CD14-positive monocyte (primary cell): ENCODE measurements at places on chromosomes 7 and 10. TPM values are rescaled to one million over a fixed set of nuclear protein-coding genes. Genes with fewer than 3 reads are reported as not detected.

DNA sequence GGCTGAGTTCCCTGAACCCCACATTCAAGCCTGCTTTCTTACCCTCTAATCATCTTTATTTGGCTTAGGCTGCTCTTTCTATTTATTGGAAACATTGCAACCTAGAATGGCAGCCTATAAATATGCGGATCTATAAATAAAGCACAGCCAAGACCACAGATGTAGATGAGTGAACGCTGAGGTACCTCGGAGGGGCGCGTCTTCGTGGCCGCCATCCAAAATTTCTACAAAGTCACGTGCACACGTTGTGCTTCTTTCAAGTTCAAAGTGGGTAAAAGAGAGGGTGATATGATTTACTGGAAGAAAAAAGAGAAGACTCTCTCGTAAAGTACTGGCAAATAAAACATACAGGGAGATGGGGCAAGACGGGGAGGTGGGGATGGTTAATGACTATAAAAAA, 132.6 kb upstream of the RSU1 start:
- H3K27me3 ChIP-seq: no peaks in the 10 kb centered on the region
- no peaks in the 10 kb centered on the region for H3K36me3 ChIP-seq

DNA sequence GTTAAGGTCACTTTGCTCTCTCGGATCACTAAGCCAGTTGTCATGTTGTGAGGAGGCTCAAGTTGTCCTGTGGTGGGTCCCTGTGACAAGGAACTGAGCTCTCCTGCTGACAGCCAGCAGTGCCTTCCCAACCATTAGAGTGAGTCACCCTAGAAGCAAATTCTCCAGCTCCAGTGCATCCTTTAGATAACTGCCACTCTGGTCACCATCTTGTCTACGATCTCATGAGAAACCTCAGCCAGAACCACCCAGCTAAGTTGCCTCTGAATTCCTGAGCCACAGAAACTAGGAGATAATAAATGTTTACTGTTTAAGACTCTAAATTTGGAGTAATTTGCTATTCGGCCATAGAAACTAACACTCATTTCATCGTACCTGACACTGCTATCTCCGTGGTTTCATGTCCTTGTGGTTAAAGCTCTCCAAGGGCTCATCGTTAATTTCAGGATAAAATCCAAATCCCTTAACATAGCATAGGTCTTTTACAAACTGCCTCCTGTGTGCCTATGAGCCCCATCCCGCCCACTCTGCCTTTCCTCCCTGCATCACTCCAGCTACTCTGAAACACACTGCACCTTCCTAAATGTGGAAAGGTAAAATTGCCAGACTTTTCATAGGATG, 56.5 kb upstream of the WIPF3 start:
- H3K27ac ChIP-seq: no peak overlapping the region
- H3K27me3 ChIP-seq: no peaks in the 10 kb centered on the region
- H3K4me3 ChIP-seq: no peak overlapping the region
- no peaks in the 10 kb centered on the region for H3K4me1 ChIP-seq

CUTC gene
- 8.4 and 17.3 TPM in 2 replicates for polyA plus RNA-seq

DNA sequence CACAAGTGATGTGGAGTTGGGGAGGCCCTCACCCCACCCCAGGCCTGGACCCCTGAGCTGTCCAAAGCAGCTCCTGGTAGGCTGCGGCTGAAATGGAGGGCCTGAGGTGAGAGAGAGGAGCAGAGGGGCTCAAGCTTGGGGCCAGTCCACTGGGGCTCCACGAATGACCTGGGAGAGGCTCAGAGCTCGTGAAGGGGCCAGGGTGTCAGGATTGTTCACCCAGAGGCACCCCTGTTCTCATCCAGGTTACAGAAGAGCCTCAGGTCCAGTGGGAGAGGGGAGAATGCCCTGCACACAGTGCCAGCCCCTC, 102.2 kb upstream of the RET start:
- peaks cover 47% of the 10 kb centered on the region for H3K4me1 ChIP-seq
- H3K36me3 ChIP-seq: no peaks in the 10 kb centered on the region
- DNase-seq: no peak
- H3K27me3 ChIP-seq: no peaks in the 10 kb centered on the region

- H3K27ac ChIP-seq: no peak overlapping the region
- H3K27me3 ChIP-seq: no peaks in the 10 kb centered on the region
- H3K4me3 ChIP-seq: no peak overlapping the region
- H3K4me1 ChIP-seq: no peaks in the 10 kb centered on the region
- no peaks in the 10 kb centered on the region for H3K36me3 ChIP-seq
Measured at GRCh38 chr10:131691481-131692090, 209.2 kb upstream of the PPP2R2D start.

ITGA8 gene
- not detected for polyA plus RNA-seq

A1CF gene
- not detected for polyA plus RNA-seq

- H3K27me3 ChIP-seq: no peaks in the 10 kb centered on the region
- DNase-seq: no peak
- H3K36me3 ChIP-seq: peaks cover 7% of the 10 kb centered on the region
- peaks cover 6% of the 10 kb centered on the region for H3K4me1 ChIP-seq
Measured at GRCh38 chr7:24869572-24869971, 110.4 kb downstream of the OSBPL3 start.

DNA sequence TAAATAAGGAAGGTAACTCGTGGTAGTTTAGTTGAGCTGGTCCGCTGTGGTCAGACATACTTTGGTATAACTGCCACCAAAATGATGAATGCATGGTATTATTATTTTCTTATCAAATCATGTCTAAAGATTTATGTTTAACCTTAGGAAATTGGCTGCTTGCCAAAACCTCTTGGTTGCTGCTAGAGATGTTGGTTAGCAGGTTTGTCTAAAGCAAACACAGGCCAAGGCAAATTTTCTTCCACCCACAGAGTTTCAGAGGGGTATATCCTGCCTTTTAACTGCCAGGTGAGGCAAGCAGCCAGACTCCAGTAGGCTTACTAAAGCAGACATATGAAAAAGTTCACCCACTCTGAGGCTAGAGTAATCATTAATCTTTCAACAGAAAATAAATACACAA, 101.4 kb downstream of the SEMA3E start:
- no peak overlapping the region for H3K4me3 ChIP-seq
- H3K4me1 ChIP-seq: no peaks in the 10 kb centered on the region
- H3K36me3 ChIP-seq: no peaks in the 10 kb centered on the region
- DNase-seq: no peak
- H3K27ac ChIP-seq: no peak overlapping the region

GRCh38 chr10:110775020-110775375, 96.7 kb upstream of the PDCD4 start:
- DNase-seq: no peak
- no peaks in the 10 kb centered on the region for H3K36me3 ChIP-seq
- no peak overlapping the region for H3K4me3 ChIP-seq
- H3K27me3 ChIP-seq: no peaks in the 10 kb centered on the region

GBX1 gene
- polyA plus RNA-seq: not detected

REPIN1 gene
- 32.7 TPM for polyA plus RNA-seq

GRCh38 chr7:141071260-141071854, 2.5 kb upstream of the TMEM178B start:
- DNase-seq: no peak
- H3K27me3 ChIP-seq: peaks cover 70% of the 10 kb centered on the region
- no peak overlapping the region for H3K4me3 ChIP-seq
- no peaks in the 10 kb centered on the region for H3K36me3 ChIP-seq
- H3K4me1 ChIP-seq: no peaks in the 10 kb centered on the region

DNA sequence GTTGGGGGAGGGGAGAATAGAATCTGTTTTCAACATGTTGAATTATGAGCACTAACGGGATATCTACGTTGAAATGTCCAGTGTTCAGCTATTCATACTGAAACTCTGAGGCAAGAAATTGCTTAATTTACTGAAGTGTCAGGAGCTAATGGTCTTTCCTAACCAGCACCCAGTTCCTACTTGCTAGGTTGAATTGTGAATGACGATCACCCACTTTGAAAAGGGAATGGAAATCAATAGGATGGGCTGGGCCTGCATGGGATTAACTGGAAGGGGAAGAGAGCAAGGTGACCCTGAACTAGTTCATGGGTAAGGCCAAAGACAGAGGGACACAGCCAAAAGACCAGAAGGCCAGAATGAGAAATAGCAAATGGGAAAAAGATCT, 51.3 kb downstream of the HIPK2 start:
- no peaks in the 10 kb centered on the region for H3K27me3 ChIP-seq
- peak; percentile 89 for DNase-seq
- peak overlapping the region; percentile 93 for H3K27ac ChIP-seq
- H3K4me1 ChIP-seq: peaks cover 96% of the 10 kb centered on the region
- H3K36me3 ChIP-seq: no peaks in the 10 kb centered on the region

GRCh38 chr7:129923709-129924108, 29.1 kb downstream of the UBE2H start:
- H3K36me3 ChIP-seq: peaks cover 25% of the 10 kb centered on the region
- H3K4me1 ChIP-seq: no peaks in the 10 kb centered on the region
- no peak for DNase-seq
- no peak overlapping the region for H3K27ac ChIP-seq
- H3K27me3 ChIP-seq: no peaks in the 10 kb centered on the region

GRCh38 chr10:31728698-31729224, 199.9 kb downstream of the ARHGAP12 start:
- H3K27me3 ChIP-seq: no peaks in the 10 kb centered on the region
- no peak overlapping the region for H3K27ac ChIP-seq
- no peak overlapping the region for H3K4me3 ChIP-seq
- no peaks in the 10 kb centered on the region for H3K36me3 ChIP-seq
- H3K4me1 ChIP-seq: no peaks in the 10 kb centered on the region
- no peak for DNase-seq

SLC13A1 gene
- polyA plus RNA-seq: not detected

PRF1 gene
- polyA plus RNA-seq: 2.7 TPM

GRCh38 chr7:711093-711921, 15.2 kb upstream of the DNAAF5 start:
- H3K4me3 ChIP-seq: no peak overlapping the region
- H3K36me3 ChIP-seq: no peaks in the 10 kb centered on the region
- no peak for DNase-seq
- no peaks in the 10 kb centered on the region for H3K4me1 ChIP-seq
- peaks cover 25% of the 10 kb centered on the region for H3K27me3 ChIP-seq

PNLIPRP2 gene
- not detected for polyA plus RNA-seq

DNA sequence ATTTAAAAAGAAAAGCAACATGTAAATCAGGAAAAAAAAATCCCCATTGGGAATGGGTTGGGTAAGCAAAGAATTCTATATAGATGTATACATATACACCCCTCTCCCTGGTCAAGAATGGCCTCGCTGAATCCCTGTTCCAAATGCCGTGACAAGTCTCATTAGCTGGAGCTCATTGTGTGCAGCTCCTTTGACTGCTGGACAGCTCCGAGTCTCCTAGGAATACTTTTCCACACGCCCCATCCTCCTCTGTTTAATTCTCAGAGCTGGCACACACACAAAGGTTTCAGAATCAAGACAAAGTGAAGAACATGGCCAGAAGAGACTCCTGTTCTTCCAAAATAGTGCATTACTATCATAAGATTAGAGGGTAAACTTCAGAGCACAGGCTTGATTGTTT, 130.9 kb upstream of the MKLN1 start:
- H3K4me1 ChIP-seq: peaks cover 10% of the 10 kb centered on the region
- H3K27ac ChIP-seq: no peak overlapping the region
- no peak overlapping the region for H3K4me3 ChIP-seq
- no peaks in the 10 kb centered on the region for H3K36me3 ChIP-seq

- peaks cover 3% of the 10 kb centered on the region for H3K36me3 ChIP-seq
- no peak overlapping the region for H3K4me3 ChIP-seq
- peak overlapping the region; percentile 55 for H3K27ac ChIP-seq
- peak; percentile 63 for DNase-seq
Measured at GRCh38 chr10:125057158-125058001, 103.0 kb downstream of the CTBP2 start.

ATP6V1F gene
- polyA plus RNA-seq: 593 TPM

PRR15 gene
- polyA plus RNA-seq: not detected

DNA sequence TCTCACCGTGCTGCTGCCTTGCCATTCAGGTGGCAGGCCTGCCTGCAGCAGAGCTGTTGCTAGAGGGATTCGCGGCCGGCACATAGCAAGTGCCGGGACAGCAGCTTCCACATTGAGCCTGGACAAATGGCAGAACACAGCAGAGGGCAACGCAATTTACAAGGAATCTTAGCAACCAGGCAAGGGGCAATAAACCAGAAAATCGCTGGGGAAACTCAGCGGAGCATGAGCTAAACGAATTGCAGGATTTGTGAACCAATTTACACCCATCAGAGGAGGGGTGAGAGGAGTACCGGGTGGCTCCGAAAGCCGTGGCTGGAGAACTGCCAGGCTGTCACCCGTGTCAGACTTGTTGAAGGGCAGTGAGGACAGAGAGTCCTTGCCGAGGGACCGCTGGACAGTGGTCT, 58.6 kb upstream of the LOXL4 start:
- DNase-seq: no peak
- H3K27ac ChIP-seq: no peak overlapping the region

GRCh38 chr10:9451211-9451773, 1396.8 kb downstream of the GATA3 start:
- no peak overlapping the region for H3K4me3 ChIP-seq
- H3K36me3 ChIP-seq: no peaks in the 10 kb centered on the region
- no peak for DNase-seq
- no peak overlapping the region for H3K27ac ChIP-seq

- peak overlapping the region; percentile 58 for H3K4me3 ChIP-seq
- H3K27ac ChIP-seq: no peak overlapping the region
- DNase-seq: peak; percentile 58
- no peaks in the 10 kb centered on the region for H3K27me3 ChIP-seq
- H3K36me3 ChIP-seq: peaks cover 59% of the 10 kb centered on the region
Measured at GRCh38 chr7:29113384-29114102, 32.8 kb downstream of the CPVL start.

DNA sequence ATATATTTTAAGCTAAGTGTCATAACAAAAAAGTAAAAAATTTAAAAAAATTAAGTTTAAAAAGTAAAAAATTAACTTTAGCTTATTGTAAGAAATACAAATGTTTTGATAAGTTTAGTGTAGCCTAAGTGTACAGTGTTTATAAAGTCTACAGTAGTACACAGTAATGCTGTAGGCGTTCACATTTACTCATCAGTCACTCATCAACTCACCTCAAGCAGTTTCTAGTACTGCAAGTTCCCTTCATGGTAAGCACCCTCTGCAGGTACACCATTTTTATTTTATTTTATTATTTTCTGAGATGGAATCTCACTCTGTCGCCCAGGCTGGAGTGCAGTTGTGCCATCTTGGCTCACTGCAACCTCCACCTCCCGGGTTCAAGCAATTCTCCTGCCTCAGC, 316.0 kb downstream of the FGFR2 start:
- no peaks in the 10 kb centered on the region for H3K27me3 ChIP-seq
- H3K4me1 ChIP-seq: no peaks in the 10 kb centered on the region
- DNase-seq: no peak
- H3K4me3 ChIP-seq: no peak overlapping the region
- no peaks in the 10 kb centered on the region for H3K36me3 ChIP-seq

DNA sequence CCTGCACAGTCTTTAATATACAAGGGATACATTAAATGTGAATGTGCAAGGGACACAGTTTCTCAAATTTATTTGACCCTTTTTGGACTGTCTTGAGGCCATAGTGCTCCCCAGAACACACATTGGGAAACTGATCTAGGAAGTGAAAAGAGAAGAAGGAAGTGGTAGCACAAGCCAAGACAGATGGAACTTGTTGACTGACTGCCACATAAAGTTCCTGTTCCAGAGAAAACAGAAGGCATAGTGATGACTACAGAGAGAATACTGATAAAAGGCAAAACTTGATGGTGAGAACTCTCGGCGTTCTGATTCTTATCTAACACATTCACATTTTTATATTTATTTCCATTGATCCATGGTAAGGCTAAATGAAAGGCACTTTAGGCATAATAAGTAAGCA, 1216.4 kb downstream of the CNTNAP2 start:
- H3K27me3 ChIP-seq: no peaks in the 10 kb centered on the region
- DNase-seq: no peak
- H3K4me3 ChIP-seq: no peak overlapping the region
- no peak overlapping the region for H3K27ac ChIP-seq
